ENCODE measurements at places on chromosomes 6 and 20.

GRCh38 chr6:168384045-168385036 is 56.6 kb upstream of the SMOC2 start:
- peak; percentile 24 for DNase-seq

DNA sequence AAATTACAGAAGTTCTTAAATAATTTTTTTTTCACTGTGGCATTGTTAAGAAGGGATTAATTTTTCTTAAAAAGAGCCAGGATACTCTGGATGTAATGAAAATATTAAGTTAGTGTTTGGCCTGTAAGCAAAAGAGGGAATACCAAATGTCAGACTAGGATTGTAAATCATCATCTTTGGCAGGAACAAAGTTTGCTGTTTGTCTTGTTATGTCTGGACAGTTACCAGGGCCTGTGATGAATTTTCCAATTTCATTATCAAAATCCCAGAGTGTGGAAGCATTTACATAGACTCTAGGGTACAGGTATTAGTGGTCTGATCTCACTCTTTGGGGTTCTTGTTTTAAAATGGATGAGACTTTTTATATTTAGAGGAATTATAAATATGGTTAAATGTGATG is 26.1 kb downstream of the CEP57L1 start:
- DNase-seq, result peak; percentile 1

GRCh38 chr6:24879351-24879750 is 56.4 kb downstream of the RIPOR2 start:
- peak; percentile 83 for DNase-seq

DNA sequence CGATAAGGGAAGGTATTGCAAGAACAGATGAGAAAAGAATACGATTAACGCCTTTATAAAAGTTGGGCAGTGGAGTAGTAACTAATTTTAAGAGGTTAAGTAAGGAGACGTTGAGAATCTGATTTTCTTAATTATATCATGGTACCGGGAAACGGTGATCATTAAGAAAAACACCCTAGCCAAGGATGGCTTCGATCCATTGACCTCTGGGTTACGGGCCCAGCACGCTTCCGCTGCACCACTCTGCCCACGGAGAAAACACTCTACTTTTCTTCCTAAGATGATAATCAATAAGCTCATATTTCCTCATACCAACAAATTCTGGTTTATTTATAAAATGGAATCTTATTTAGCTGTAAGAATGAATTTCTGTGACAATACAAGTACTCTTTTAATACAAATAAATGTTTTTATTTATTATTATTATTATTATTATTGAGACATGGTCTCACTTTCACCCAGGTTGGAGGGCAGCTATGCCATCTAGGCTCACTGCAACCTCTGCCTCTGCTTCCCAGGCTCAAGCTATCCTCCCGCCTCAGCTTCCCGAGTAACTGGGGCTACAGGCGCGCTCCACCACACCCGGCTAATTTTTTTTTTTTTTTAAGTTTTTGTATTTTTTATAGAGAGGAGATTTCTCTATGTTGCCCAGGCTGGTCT is 8.3 kb downstream of the POM121L2 start:
- DNase-seq, result no peak

- DNase-seq, result no peak
These were observed 152.7 kb downstream of the CD83 start for GRCh38 chr6:14270142-14270893.

DNA sequence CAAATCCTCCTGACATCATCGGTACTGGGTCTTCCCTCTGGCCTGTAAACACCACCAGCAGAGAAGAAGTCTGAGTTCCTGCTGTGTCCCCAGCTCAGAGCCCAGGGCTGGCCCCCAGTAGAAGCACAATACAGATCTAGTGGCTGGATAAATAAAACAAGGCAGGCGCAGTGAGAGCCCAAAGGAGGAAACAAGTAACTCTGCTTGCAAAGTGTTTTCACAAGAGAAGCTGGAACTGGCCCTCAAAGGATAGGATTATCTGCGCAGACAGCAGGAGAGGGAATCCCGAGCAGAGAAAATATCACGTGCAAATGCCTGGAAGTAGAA is 205.1 kb downstream of the ZDHHC14 start:
- DNase-seq, result no peak

Data from GM04503 (cell line).